ENCODE measurements at places on chromosomes 7 and 10. TPM values are rescaled to one million over a fixed set of nuclear protein-coding genes. Genes with fewer than 3 reads are reported as not detected.

PLAC9 gene
- total RNA-seq, result 0.64 TPM

ENKUR gene
- total RNA-seq, result under 0.01 TPM

NRCAM gene
- total RNA-seq, result 0.97 TPM

MTPN gene
- 138 TPM for total RNA-seq

NACAD gene
- total RNA-seq, result 2.6 TPM

CALN1 gene
- not detected for total RNA-seq

PRSS1 gene
- total RNA-seq, result not detected

PTPRN2 gene
- not detected for total RNA-seq

OR2A1 gene
- total RNA-seq, result under 0.01 TPM

SEMA3C gene
- total RNA-seq, result 101 TPM

RASA4B gene
- total RNA-seq, result 2.3 TPM

ALKBH4 gene
- 19.6 TPM for total RNA-seq

RARRES2 gene
- total RNA-seq, result 139 TPM

CARD11 gene
- total RNA-seq, result under 0.01 TPM

SLC26A5 gene
- total RNA-seq, result not detected

SOSTDC1 gene
- not detected for total RNA-seq

VWDE gene
- not detected for total RNA-seq

NUDT5 gene
- total RNA-seq, result 64.1 TPM

UPK3B gene
- not detected for total RNA-seq

OR13A1 gene
- not detected for total RNA-seq

TMEM270 gene
- not detected for total RNA-seq

SLC39A12 gene
- total RNA-seq, result not detected

VSTM4 gene
- 4.7 TPM for total RNA-seq

IGF2BP3 gene
- 9.1 TPM for total RNA-seq

PPP1R9A gene
- under 0.01 TPM for total RNA-seq

CNPY1 gene
- total RNA-seq, result not detected

LLCFC1 gene
- not detected for total RNA-seq

All from fibroblast of villous mesenchyme (primary cell).